Colonic mucosa (tissue), 4 donors: ENCODE measurements at places on chromosomes 7 and 10.

DNA sequence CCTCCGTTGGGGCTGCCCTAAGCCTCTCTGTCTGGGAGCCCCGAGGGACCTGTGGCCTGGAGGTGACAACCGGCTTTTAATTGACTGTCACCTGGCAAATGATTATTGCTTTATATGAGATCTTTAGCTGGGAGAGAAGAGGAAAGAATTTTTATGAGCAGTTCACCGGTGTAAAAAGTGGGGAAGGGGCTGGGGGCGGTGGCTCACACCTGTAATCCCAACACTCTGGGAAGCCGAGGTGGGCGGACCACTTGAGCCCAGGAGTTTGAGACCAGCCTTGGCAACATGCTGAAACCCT is 2.6 kb upstream of the COX19 start:
- DNase-seq, result no peak

GRCh38 chr10:24414597-24414996 is 205.7 kb downstream of the KIAA1217 start:
- DNase-seq, result no peak

- DNase-seq, result peak; percentile 79
Measured at GRCh38 chr10:21372651-21373410, 152.7 kb downstream of the SKIDA1 start.

DNA sequence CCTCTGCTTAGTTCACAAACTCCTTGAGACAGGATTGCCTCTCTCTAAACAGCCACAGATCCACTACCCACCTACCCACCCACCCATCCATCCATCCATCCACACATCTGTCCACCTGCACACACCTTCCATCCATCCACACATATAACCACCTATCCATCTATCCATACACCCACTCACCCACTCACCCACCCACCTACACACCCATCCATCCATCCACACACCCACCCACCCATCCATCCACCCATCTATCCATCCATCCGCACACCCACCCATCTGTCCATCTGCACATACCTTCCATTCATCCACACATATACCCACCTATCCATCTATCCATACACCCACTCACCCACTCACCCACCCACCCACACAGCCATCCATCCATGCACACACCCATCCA is 9.7 kb downstream of the TECPR1 start:
- no peak for DNase-seq
